ENCODE measurements at places on chromosomes 11 and 22.

- no peak for DNase-seq
Observed at GRCh38 chr11:114988644-114989043, 310.3 kb downstream of the NXPE2 start.

GRCh38 chr11:70183483-70184176, 19.5 kb upstream of the FADD start:
- no peak for DNase-seq

GRCh38 chr22:48161298-48161697, 1398.8 kb downstream of the TBC1D22A start:
- no peak for DNase-seq

DNA sequence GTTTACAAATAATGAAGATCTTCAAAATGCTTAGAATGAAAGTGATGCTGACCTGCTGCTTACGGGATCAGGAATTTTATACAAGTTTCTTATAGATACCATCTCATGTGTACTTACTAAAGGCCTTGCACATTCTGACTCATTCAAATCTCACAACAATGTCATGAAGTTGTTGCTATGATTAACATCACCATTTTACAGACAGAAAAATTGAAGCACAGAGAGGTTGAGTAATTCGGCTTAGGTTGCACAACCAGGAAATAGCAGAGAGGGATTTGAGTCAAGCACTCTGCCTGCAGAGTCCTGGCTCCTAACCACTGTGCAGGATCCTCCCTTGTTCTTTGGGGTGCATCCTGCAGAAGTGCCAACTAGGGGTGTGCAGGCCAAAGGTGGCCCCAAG, 471.9 kb downstream of the MIAT start:
- DNase-seq: no peak

GRCh38 chr11:21564095-21564494, 628.8 kb upstream of the ANO5 start:
- DNase-seq: no peak

- DNase-seq: no peak
Observed at GRCh38 chr11:24754406-24754805, 257.6 kb downstream of the LUZP2 start.

DNA sequence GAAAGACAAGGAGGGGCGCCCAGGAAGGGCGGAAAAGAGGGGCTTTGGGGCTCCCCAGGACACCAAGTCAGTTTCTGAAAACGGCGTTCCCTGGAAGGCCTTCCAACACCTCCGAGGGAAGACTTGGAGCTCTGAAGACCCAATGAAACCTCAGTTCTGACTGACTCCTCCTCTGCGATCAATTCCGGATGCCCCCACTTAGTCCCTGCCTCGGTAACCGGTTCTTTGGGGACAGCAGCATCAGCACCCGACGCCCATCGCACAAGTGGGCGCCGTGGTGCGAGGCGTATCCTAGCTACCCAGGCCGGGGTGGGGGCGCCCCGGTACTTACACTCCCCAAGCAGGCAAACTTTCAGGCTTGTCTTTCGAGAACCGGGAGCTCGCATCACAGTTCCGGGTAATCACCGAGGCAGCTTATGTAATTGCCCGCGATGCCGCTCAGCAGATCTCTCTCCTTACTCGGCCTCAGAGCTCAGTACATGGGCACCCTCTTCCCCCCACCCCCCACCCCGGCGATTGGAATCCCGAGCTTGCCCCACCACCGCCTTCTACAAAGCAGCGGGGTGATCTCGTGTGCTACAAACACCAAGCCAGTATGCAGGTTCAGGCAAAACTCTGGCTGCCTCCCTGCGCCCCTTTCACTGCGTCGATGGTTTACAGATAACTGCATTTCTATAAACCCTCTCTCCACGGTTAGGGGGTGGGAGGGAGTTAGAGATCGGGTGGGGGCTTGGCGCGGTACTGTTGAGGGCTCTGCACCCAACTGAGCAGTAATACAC, 2.0 kb downstream of the TENM4 start:
- no peak for DNase-seq

- no peak for DNase-seq
Observed at GRCh38 chr22:28903080-28903479, 19.7 kb downstream of the ZNRF3 start.

- no peak for DNase-seq
Observed at GRCh38 chr22:19406281-19406811, 25.2 kb downstream of the HIRA start.

GRCh38 chr11:47495856-47496217, 46.9 kb upstream of the RAPSN start:
- DNase-seq: no peak

DNA sequence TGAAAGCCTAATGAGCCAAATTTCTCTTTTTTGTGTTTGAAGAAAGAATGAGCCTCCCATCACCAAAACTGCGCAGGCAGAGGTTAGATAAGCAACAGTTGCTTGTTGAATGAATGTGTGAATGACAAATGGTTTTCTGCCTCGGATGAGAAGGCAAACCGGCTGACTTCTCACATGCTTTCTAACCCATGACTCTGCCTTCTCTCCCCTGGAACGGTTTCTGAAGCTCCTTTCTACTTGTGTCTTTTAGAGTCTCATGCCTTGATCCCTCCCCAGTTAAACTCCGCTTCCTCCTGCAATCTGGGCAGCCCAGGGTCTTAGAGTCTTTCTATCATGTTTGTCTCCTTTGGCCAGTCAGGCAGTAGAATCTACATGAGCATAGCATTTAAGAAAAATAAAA, 342.1 kb upstream of the NCAM1 start:
- no peak for DNase-seq

- DNase-seq: no peak
Observed at GRCh38 chr11:56846631-56847576, 98.4 kb upstream of the OR9G4 start.

- no peak for DNase-seq
Observed at GRCh38 chr11:15258433-15259165, 143.9 kb downstream of the INSC start.

GRCh38 chr11:28759311-28759710, 651.1 kb downstream of the METTL15 start:
- DNase-seq: no peak

- DNase-seq: no peak
Observed at GRCh38 chr11:129705933-129706332, 109.7 kb upstream of the TMEM45B start.

DNA sequence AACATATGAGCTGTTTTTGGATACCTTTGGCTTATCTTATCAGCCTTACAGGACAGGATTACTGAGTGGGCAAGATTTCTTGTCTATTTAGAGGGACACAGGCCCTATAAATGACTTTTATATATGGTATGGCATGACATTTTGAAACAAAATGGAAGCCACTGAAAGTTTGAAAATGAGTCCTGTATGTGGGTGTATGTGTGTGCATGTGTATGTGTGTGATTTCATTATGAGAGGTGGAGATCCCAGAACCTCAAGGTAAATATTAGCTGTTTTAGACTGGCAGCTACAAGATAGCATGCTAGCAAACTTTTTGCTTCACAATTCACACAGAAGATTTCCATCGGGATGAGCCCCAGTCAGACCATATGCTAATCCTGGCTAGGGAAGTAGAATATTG, 970.5 kb upstream of the CCDC90B start:
- DNase-seq: no peak

GRCh38 chr11:14768526-14769188, 123.4 kb downstream of the CYP2R1 start:
- peak; percentile 32 for DNase-seq

- no peak for DNase-seq
Observed at GRCh38 chr11:6538945-6539344, 41.9 kb downstream of the DNHD1 start.

DNA sequence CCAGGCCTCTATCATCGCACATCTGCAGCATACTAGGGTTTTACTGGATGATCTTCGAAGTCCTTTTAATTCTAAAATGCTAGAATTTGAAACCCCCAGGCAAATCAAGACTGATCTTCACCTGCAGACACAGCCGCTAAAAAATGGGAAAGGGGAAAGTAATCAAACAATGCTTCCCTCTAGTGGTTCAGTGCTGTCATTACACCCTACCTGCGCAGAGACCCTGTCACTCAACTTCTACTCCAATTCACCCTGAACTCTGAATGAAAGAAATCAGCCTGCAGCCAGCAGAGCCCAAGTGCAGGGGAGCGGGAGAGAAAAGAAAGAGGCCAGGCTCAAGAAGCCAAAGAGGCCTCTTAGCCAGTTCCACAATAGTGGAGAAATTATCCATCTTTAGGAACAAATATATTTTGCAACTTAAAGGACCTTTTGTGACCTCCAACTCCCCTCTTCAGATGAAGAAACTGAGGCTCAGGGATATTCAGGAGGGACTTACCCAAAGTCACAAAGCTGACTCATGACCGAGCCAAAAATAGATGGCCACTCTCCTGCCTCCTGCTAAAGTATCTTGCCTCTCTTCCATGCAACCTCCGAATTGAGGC, 33.0 kb downstream of the SERGEF start:
- DNase-seq: peak; percentile 39

GRCh38 chr11:134754521-134755198, 342.6 kb upstream of the B3GAT1 start:
- no peak for DNase-seq

GRCh38 chr11:73331138-73331916, 23.3 kb downstream of the ARHGEF17 start:
- no peak for DNase-seq

DNA sequence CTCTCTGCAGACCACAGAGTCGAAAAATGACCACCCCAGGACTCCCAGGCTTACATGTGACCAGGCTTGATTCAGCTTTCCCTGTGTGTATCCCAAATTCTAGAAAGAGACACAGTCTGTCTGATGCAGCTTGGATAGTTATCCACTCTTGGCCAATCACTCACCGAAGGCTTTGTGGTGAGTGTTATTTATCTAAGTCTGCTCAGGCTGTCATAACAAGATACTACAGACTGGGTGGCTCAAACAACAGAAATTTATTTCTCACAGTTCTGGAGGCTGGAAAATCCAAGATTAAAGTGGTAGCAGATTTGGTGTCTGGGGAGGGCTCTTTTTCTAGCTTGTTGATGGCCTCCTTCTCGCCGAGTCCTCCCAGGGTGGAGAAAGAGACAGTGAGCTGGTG, 63.2 kb downstream of the ZBTB16 start:
- no peak for DNase-seq

DNA sequence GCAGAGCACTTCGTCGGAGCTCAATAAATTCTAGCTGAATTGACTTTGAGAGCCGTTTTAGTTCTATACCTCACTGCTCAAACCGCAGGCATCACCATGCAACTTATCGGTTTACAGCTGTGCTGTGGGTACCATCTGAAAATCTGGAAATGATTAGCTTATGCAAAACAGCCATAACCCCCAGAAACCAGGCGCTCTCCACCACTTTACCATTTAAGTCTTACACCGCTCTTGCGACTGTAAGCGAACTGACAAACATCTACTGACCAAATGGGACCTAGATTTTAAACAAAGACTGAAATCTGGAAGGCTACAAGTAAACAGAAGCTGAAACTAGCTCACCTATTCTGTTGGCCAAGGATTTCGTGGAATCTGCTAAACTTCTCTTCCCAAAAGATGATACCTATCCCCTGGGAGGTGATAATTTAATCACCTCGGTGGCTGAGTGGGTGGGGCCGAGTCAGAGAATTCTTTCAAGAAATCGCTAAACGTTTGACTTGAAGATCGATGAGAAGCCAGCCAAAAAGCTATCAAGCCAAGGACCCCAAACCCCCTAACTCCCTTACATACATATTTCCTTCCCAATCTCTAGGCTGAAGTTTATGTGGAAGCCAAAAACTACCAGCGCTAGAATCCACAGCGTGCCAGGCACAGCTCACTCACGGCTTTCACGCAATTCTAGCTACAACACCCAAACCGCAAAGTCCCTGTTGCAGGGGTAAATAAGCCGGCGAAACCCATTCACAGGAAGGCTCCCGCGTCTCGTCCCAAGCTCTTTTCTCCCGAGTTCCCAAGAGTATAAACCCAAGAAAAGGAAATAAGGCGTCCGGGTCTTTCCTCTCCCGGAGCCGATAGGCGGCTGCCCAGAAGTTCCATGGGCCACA, 644 bp downstream of the SPTY2D1 start:
- DNase-seq: peak; percentile 66
